ENCODE measurements at places on chromosomes 2 and 18.

DNA sequence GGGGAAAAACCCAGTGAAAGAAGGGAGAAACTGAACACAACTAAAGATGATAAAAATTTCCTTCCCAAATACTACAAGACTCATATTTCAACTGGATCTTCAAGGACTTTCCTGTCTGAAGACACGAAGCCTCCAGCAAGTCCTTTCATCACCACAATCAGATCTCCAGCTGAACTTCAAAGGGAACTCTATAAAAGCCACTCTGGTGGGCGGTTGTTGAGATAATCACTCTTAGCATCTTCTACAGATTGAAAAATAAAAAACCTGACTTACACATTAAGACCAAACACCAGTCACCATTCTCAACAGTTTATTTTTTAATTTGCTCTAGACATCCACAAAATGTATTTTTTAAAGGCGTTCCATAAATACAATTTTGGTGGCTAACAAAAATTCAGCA, 4.4 kb downstream of the REV1 start:
- H3K27me3 ChIP-seq, result no peaks in the 10 kb centered on the region
- no peak overlapping the region for H3K27ac ChIP-seq
- DNase-seq, result no peak
- no peaks in the 10 kb centered on the region for H3K4me1 ChIP-seq

DNA sequence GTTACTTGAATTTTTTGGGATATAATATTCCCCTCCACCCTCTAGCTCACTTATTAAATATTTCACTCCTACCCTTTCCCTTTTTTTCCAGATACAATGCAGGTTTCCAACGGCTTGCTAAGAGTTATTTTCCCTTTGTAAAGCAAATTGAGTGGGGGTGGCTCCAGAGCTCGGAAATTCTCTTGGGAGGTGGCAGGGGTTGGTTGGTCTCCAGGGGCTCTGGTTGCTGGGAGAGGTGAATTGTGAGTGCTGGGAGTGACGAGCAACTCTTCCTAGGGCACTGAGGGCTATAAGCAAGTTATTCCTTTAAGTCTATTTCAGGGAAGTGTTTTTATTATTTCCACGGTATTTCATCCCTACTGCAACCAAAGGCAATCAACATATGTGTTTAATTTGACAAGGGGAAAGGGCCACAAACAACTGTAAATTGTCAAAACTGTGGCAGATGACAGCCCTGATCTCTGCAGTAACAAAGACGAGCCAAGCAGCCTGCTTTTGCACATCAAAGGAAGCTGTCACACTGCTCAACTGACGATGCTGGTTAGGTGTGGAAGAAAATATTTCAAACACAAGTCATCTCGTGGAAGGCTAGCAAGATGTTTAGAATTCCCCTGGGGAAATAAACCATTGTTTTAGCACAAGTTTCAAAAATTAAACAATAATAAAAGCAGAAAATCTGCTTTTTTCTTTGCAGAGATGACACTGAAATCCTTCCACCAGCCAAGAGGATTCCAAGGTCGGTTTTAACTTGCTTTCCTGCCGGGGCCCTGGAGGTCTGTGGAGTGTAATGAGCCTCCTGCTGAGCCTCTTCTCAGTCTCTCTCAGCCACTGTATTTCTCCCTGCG, 34.8 kb upstream of the ASXL2 start:
- H3K27ac ChIP-seq, result no peak overlapping the region
- H3K4me1 ChIP-seq, result peaks cover 18% of the 10 kb centered on the region
- no peaks in the 10 kb centered on the region for H3K27me3 ChIP-seq
- DNase-seq, result no peak
- no peak overlapping the region for H3K4me3 ChIP-seq
- no peaks in the 10 kb centered on the region for H3K36me3 ChIP-seq

DNA sequence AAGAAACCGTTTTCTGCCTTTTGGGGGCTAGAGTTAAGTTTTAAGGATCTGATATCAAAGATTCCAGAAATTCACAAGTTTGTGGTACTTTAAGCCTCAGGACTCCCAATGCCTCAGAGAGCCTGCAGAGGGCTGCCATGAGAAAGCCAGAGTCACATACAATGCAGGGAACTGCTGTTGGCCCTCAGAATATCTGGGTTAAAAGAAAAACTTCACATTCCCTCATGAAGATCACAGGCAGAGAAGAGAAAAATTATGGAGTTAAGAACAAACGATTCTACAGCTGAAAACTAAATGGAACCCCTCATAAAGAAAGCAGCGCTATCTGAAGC, 39.5 kb downstream of the HDAC4 start:
- no peaks in the 10 kb centered on the region for H3K36me3 ChIP-seq
- no peaks in the 10 kb centered on the region for H3K4me1 ChIP-seq
- no peak overlapping the region for H3K27ac ChIP-seq
- no peak for DNase-seq
- H3K27me3 ChIP-seq, result no peaks in the 10 kb centered on the region

DNA sequence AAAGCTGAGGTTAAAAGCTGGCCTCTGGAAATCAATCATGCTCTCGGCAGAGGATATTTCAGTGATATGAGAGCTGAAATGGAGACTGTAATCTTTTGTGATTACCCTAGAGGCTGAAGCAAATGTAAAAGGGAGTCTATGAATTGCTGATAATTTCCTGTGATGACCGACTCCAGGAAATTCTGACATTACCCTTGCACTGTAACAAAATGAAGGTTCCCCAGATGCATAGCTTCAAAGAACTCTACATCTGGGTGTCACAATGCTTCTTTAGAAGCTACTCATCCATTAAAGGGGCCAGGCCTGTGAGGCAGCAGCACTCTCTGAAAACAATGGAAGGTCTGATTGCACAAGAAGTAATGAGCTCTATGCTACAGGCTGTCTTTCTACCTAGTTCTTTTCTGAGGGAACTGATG, 268.2 kb upstream of the SESTD1 start:
- H3K27ac ChIP-seq, result no peak overlapping the region
- DNase-seq, result no peak
- no peak overlapping the region for H3K4me3 ChIP-seq
- no peaks in the 10 kb centered on the region for H3K27me3 ChIP-seq
- H3K36me3 ChIP-seq, result no peaks in the 10 kb centered on the region

GRCh38 chr2:150174056-150174805, 313.2 kb downstream of the RND3 start:
- H3K36me3 ChIP-seq, result no peaks in the 10 kb centered on the region
- no peak overlapping the region for H3K27ac ChIP-seq
- no peaks in the 10 kb centered on the region for H3K27me3 ChIP-seq
- DNase-seq, result no peak
- no peaks in the 10 kb centered on the region for H3K4me1 ChIP-seq

- no peak for DNase-seq
- H3K27me3 ChIP-seq, result no peaks in the 10 kb centered on the region
- H3K4me1 ChIP-seq, result no peaks in the 10 kb centered on the region
- no peak overlapping the region for H3K4me3 ChIP-seq
- H3K27ac ChIP-seq, result no peak overlapping the region
- no peaks in the 10 kb centered on the region for H3K36me3 ChIP-seq
Observed at GRCh38 chr2:49146401-49146800, 7.9 kb downstream of the FSHR start.

GRCh38 chr2:238116298-238117198, 16.4 kb downstream of the ESPNL start:
- H3K27ac ChIP-seq, result no peak overlapping the region
- no peak for DNase-seq
- H3K36me3 ChIP-seq, result no peaks in the 10 kb centered on the region
- H3K27me3 ChIP-seq, result peaks cover 28% of the 10 kb centered on the region
- no peak overlapping the region for H3K4me3 ChIP-seq
- H3K4me1 ChIP-seq, result no peaks in the 10 kb centered on the region

Measured in common myeloid progenitor, CD34-positive (primary cell).